ENCODE measurements at places on chromosomes 4 and X.

GRCh38 chrX:112512509-112512908 lies 167.2 kb downstream of the LHFPL1 start:
- no peak for DNase-seq

GRCh38 chr4:111064342-111064993 lies 441.6 kb upstream of the PITX2 start:
- no peak for DNase-seq

DNA sequence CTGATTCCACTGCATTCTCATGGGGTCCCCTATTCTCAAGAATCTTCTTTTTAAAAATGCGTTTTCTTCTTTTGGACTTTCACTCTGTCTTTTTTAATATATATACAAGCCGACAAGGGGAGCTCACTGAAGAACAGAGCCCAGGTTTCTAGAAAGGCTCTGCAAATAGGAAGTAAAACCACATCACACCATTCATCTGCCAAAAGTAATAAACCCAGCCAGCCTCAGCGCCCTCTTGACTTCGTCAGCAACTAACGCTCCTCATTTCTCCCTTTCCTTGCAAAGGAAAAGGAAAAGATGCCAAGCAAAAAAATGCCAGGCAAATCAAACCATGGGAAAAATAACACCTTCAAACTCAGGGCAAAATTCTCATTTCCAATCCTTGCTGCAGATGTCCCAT lies 136.4 kb downstream of the HHIP start:
- no peak for DNase-seq

GRCh38 chr4:23382879-23383278 lies 507.0 kb downstream of the PPARGC1A start:
- DNase-seq, result no peak

DNA sequence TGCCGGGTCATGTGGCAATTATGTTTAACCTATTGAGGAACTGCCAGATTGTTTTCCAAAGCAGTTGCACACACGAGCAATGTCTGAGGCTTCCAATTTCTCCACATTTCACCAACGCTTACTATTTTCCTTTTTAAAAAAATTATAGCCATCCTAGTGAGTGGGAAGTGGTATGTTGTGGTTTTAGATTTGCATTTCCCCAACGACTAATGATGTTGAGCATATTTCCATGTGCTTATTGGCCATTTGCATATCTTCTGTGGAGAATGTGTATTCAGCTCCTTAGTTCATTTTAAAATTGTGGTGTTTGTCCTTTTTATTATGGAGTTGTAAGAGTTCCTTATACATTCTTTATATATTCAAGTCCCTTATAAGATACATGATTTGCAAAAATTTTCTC lies 60.2 kb downstream of the MTMR1 start:
- DNase-seq, result no peak

DNA sequence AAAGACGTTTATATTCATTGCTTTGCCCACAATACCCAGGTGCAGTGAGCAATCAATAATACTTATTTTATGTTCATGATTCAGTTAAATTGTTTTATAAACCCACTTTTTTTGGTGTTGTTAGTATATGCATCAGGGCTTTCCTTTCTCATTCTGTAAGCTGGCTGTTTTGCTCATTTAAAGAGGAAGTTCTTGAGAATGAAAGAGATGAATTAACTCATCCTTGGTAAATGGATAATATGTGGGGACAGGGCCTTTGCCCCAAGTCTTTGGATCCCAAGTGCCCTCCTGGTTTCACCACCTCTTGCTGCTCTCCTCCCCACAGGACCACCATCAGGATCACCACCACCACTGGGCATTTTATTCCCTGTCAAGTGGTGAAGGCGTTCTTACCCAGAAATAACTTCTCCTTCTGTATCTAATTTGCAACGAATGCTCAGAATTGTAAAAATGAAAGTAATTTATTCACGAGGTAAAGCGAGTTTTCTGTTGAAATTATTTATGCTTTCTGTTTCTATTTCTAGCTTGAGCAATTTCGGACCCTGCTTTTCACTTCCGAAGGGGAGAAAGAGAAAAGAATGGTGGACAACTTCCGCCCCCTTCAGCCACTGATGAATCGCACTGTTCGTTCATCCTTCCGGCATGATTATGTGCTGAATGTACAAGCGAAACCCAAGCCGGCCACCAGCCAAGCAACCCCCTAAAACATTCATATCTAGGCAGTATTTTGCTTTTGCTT lies 8.2 kb upstream of the ZRSR2 start:
- no peak for DNase-seq

Measured in AG04450 (cell line).